ENCODE measurements at places on chromosomes 2 and 18.

DNA sequence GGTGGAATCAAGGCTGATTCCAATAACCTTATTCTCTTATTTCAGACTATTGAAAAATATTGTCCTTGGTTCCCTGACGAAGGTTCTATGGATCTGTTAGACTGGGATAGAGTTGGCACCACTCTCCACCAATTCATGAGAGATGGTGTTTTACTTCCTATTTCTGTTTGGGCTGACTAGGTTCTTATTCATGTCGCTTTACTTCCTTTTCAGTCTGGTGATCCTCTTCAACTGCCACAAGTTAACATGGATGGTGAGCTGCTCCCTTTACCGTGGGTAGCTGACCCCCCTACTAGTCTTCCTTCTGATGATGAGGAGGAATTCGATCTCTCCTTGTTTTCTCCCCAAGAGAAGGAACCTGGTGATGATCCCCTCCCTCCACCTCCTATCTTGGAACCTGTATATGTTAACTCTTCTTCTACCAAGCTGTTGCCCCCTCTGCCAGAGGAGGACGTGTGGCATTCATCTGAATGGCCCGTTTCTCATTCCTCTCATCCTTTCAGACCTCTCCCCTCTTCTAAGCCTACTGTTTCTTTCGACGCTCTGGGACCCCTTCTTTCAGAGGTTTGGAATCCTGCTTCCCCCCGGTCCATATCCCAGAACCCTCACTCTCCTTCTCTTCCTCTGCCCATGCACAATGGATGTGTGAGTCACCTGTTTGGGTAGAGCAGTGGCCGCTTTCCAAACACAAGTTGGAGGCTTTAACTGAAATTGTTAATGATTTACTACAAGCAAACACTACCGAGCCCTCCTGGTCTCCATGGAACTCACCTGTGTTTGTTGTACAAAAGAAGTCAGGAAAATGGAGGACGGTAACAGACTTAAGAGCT is 13.5 kb upstream of the CNOT11 start:
- peak; percentile 7 for DNase-seq

DNA sequence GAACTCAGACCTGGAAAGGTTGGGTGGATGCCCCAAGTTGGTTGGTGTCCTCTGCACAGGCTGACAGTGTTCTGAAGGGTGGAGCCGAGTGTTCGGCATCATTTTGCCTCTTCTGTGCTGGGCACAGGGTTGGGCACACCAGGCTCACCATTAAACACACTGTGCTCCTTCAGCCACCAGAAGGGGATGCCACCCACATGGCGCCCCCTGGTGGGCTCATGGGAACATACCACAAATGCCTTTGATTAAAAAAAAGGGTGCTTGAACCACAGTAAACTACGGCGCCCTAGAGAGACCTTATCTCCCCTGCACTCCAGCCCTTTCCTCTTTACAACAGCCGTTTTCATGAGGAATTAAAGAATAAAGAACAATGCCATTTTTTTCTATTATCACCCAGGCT is 89.4 kb downstream of the CELF4 start:
- DNase-seq = no peak

DNA sequence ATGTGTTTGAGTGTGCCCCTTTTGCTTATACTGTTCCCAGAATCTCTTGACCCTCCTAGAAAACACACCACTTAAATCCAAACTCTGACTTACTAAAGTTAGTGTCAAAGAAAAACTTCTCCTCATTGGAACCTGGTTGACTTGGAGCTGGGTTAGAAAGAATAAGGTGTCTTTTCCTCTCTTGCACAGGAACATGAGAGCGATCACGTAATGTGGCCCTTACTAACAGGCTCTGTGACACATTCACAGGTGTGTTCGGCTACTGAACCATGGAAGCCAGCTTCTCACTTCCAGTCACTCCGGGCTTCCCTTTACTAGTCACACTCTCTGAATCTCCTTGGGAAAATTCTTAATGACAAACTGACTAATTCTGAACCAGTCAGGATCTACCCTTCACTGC is 5.4 kb upstream of the POU3F3 start:
- no peak for DNase-seq

- DNase-seq = no peak
Observed at GRCh38 chr2:27071990-27072830, 756 bp upstream of the OST4 start.
